CD4-positive, alpha-beta T cell treated with Interleukin-4 for 4 hours (primary cell): ENCODE measurements at places on chromosomes 12 and 14.

DNA sequence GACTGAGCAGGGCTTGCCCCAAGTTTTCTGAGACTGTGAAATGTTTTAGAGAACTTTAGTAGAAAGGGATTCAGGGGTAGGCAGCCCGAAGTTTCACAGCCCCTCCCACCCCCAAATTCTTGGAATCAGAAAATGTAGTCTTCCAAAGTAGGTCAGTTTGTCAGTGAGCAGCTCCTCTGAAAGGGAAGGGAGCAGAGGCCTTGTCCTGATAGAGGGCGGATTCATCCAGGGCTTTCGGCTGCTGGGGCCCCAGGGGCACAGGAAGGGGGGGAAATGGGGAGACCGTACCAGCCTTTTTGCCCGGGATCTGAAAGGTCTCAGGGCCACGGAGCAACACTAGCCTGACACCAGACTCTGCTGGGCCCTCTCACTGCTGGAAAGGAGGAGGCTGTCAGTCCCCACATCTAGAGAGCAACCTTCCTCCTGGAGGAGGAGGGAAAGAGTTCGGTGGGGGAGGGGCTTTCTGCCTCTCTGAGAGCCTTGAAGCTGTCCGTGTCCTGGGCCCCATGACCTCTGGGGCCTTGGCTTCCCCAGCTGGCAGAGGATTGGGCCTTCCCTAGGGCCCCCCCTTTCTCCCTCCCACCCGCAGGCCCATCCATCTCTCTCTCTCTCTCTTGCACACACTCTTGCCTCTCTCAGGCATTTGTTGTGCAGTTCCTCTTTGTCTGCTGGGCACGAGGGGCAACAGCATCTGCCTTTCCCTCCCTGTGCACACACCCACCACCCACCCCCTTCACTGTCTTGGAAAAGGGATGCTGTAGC lies at the start of gene IKZF4:
Gene IKZF4 (plus strand): TSS at position 621 of the 762 bp plus-strand sequence. CDS start 451 bp downstream, outside the sequence.
- DNase-seq: no peak

DNA sequence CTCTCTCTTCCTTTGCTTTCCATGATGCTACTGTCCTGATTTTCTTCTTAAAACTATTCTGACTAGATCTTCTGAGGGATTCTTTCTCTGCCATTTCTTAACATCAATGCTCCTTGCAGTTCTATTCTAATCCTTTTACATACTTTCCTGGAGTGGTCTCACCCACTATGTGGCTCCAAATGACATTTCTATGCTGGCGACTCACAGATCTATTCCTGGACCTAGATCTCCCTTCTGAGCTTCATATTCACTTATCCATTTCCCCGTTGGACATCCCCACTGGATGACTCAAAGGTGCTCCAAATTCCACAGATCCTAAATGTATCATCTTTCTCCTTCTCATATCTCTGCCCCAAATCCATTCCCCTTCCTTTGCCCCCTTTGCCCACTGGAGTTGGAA lies 4.1 kb downstream of the TEP1 start:
- DNase-seq: no peak

GRCh38 chr12:66693901-66694513 lies 15.1 kb upstream of the GRIP1 start:
- DNase-seq: peak; percentile 44

GRCh38 chr12:128971802-128972201 lies 118.5 kb downstream of the GLT1D1 start:
- DNase-seq: no peak

DNA sequence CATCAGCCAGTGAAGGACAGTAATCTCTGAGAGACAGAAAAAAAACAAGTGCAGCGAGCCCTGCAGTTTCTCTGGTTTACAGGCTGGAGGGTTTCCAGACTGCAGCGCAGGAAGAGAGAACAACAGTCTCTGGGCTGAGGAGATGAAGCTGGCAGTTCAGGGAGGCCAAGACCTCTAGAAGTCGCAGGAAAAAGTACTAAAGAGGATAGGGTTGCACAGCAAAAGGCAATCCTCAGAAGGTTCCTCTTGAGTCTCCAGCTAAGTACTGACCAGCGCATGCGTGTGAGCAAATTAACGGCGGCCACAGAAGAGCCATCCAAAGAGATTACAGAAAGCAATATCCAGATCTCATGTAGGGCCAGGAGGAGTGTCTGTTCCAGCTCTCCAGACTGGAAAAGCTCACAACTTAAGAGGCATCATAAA lies 12.2 kb upstream of the CCDC60 start:
- DNase-seq: no peak

DNA sequence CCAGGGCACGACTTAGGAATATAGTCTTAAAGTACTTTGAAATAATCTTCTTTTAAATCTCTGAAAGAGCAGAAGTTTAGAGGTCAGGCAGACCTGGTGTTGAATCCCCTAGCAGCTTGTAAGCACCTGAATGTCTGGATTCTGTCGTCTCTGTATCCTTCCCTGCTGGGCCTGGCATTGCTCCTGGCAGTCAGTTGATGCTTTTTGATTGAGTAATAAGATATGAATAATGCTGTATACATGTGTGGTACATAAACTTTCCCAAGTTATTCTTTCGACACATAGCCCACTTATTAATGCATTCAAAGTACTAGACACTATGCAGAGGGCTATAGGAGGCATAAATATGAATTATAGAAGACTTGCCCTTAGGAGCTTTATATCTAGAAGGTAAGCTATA lies 31.4 kb downstream of the EVL start:
- DNase-seq: no peak
